ENCODE measurements at places on chromosomes 3 and 15.

- no peak for DNase-seq
Measured at GRCh38 chr3:53843195-53844177, 2.7 kb downstream of the CHDH start.

DNA sequence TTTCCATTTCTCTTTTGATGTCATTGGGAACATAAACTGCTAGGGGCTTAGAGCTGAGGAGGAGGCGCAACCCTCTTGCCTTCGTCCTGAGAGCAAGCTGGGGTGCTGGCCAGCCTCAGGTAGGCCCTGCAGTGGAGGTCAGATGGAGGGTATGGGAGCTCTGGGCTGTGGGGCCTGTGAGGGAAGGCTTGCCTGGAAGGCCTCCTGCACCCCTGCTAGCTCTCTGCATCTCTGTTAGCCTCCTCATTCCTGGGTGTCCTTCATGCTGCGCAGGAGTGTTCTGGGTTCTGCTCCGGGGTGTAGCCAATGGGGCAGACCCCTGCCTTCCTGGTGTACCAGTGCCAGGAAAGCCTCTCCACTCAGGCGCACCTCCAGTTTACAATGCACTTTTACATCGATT is 11.8 kb downstream of the GP5 start:
- no peak for DNase-seq

GRCh38 chr3:134319931-134320330 is 54.3 kb downstream of the AMOTL2 start:
- DNase-seq: no peak

DNA sequence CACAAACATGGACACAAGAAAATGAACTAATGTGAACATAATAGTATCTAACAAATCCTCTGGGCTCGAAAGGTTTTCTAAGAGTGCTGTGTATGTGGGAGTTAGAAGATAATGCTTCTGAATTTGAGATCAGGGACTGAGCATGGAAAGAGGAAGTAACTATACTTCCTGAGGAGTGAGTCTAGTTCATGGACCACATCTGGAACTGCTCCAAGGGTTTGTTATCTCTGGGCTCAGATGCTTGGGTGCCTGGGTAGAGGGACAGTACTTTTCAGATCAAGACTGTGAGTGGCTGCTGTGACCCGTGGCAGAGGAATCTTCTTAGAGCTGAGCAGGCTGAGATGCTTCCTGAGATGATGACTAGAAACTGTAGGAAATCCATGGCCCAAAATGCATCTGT is 28.5 kb downstream of the TBC1D23 start:
- DNase-seq: no peak

- no peak for DNase-seq
Measured at GRCh38 chr3:48219543-48219942, 3.8 kb upstream of the CAMP start.

GRCh38 chr3:158165141-158165655 is 55.3 kb downstream of the RSRC1 start:
- no peak for DNase-seq

DNA sequence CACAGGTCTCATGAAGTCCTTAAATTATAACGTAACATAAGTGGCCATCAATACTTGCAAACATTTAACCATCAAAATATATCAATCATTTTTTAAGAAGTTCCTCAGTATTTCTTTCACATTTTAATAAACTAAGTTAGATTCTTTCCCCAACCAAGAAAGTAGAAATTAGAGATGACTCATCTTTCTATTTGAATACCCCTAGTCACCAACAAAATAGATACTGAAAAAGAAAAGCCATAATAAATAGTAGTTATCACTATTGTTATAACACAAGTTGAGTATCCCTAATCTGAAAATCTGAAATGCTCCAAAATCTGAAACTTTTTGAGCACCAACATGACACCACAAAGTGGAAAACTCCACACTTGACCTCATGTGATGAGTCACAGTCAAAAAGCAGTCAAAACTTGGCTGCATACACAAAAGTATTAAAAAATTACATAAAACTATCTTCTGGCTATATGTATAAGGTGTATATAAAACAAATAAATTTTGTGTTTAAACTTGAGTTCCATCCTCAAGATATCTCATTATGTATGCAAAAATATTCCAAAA is 3.7 kb downstream of the SHQ1 start:
- DNase-seq: peak; percentile 73

GRCh38 chr15:56672721-56673120 is 60.6 kb downstream of the ZNF280D start:
- no peak for DNase-seq

DNA sequence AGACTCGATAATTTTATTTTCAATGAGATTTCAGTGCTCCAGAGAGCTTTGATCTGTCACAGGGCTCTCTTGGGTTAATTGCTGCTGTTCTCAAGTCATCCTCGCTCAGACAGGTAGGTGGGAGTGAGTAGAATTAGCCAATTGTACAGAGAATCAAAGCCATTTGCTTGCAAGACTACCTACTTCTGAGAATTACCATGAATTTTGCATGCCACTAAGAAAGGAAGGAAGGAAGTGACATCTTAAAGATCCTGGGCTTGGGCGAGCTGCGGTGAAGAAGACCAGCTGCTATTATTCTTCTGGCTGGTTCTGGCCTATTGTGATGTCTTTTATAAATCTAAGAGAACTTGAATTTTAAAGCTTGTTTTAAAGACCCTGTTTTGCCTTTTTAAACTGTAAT is 154.1 kb upstream of the LPP start:
- peak; percentile 72 for DNase-seq

DNA sequence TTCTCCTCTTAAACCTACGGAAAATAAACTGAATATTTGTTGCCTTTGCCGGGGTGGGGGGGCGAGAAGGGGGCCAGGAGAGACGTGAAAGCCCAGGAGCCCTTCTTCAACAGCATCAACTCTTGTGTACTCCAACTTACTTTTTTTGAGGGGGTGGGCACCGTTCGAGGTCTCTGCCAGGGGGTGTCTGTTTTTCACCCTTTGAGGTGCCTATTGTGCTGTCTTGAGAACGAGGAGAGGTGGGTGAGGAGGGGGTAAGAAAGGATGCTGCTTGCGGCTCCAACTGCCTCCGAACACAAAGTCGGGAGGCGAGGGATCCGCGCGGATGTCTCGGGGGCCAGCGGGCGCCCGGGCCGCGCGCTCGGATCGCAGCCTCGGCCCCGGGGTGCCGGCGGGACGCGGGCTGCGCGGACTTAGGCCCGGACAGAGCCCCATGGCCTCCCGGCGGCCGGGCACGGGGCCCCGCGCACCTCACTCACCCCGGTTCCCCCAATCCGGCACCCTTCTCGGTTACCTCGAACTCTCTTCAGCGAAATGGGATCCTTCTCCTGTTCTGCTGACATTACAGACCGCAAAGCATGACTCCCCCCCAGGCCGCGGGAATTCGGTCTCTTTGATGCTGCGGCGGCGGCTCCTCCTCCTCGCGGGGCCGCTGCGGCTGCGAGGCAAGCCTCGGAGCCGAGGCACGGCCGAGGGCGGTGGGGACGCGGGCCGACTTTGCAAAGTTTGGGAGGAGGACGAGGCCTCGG is 650 bp downstream of the PYGO1 start:
- DNase-seq: no peak

DNA sequence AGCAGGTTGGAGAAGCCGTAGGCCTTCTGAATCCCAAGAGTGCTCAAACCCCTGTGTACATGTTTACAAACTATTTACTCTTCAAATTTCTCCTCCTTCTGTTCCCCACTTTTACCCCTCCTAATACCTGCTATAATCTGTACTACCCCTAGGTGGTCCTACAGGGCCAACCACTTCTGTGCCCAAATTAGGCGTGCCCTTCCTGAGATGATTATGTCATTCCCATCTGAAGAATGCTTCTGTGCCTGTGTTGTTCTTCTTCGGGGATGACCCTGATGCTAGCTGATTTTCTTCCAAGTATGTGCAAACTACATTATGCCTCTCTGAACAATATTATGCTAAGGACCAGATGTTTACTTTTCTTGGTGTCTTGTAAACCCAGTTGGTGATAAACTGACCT is 20.5 kb downstream of the RBP2 start:
- peak; percentile 0 for DNase-seq

DNA sequence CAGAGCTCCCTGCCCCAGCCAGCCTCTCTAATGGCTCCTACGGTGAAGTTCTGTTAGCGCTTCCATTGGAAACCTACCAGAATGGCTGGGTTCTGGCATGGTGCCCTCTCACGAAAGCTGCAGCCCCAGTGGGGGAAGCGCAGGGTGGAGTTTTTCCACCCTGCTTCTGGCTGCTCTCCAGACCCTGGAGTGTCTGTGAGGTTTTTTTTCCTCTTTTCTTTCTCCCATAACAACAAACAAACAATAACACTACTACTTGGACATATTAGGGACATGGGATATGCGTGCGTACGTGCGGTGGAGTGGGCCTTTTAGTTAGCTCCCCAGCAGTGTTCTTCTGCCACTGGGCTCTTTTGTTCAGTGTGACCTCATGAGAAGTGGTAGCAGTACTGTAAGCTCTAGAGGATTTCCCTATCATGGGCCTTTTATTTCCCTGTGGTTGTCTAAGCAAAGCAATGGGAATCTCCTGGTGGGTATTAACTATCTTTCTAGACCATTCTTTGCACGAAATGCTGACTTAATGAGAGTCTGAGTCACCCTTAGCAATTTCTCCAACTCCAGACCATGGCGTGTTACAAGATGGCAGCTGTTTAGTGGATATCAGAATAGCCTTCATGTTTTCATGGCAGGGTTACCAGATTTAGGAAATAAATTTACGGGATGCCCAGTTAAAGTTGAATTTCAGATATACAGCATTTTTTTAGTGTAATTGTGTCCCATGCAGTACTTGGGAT is 161.9 kb downstream of the FNDC3B start:
- no peak for DNase-seq

- DNase-seq: peak; percentile 51
Measured at GRCh38 chr3:78645628-78646310, 1122.0 kb downstream of the ROBO1 start.

- DNase-seq: no peak
Measured at GRCh38 chr3:23619705-23620637, 185.8 kb upstream of the UBE2E1 start.

DNA sequence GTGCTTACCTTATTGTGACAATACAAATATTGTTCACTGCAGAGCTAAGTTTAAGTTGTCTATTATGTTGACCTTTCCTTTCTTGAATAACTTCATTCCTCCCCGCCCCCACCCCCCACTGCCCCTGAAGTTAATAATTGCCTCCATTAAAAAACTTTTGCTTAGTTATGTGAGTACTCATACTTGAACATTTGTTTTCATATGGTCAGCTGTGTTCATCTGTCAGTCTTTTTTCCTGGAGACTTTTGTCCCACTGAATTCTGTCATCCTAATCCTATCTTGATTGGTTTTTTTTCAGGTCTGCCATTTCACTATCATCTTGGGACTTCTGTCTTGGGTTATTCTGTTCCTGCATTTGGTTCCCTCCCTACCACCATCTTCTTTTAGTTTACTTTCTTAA is 8.5 kb downstream of the SLC25A36 start:
- DNase-seq: no peak

DNA sequence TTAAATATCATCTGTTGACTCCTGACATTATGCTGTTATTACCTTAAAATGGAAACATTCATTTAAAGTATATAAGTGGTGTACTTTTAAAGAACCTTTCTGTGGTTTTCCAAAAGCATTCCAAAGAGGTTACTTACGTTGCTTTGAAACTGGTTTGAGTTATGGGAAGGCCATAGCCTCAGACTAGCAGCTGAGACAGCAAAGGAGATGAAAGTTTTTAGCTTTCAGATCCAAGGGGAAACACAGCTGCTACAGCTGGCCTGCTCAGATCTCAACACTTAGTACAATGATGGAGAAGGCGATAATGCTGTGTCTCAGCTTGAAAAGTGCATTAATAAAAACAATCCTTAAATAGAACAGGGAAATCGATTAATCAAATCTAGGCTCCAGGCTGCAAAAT is 921.1 kb downstream of the ROBO1 start:
- DNase-seq: no peak

- DNase-seq: no peak
Measured at GRCh38 chr3:162938083-162938482, 1441.5 kb downstream of the OTOL1 start.

DNA sequence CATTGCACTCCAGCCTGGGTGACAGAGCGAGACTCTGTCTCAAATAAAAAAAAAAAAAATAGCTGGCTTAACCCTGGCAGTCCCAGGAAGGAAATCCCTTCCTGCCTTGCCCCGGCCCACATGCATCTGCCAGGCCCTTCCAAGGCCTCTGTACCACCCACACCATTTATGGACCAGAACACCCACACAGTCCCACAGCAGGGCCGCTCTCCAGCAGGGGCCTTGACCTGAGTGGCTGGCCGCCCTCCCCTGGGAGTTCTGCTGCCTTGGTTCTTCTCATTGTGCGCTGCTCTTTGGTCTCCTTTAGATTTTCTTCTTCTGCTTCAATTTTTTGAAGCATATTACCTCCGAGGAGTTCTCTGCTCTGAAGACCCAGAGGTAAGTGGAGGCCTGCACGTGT is 16.1 kb upstream of the CPNE9 start:
- no peak for DNase-seq

DNA sequence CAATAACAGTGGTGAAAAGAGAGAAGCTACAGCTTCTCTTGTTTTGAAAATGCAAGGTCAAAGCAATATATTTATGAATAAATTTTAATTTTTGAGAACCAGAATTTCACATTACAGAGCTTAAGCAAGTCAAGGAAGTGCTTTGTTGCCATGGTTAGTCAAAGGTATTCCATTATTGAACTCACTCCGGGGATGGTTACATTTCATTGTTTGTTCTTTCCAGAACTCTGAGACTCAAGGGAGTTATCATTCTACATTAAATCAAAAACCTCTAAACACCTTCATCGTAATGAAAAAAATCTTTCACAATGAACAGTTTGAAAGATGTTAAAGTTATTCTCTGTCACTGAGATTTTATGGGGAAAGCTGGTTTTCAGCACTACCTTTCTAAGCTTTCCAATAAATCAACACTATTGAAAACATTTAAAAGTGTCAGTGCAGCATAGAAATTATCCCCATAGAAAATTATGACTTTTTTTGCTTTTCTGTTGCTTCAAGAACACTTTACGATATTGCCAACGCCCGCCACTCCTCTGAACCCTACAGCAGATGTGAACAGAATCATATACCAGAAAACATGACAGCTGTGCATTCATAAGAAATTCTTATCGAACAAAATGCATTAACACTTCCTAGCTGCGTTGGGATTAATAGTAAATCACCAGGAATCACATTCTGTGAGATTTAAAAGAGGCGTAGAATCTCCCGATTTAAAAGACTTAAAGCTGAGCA is 83.0 kb downstream of the OTOL1 start:
- DNase-seq: no peak

DNA sequence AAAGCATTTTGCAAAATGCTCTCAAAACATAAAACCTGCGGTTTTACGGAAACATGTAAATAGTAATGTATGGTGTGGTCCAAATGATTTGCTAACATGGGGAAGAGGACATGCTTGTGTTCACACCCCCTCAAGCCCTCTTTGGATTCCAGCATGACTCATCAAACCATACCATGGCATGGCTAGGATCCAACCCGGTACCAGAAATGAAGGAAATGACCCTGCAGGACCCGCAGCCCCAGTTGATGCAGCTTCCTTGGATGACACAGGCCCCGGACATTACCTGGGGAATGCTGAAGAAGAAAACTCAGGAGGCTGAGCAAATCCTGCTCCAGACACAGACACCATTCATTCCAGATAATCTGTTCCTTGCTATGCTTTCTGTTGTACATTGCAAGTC is 222.9 kb downstream of the DTWD1 start:
- no peak for DNase-seq

- no peak for DNase-seq
Measured at GRCh38 chr15:97623091-97623661, 337.3 kb upstream of the ARRDC4 start.

- DNase-seq: no peak
Measured at GRCh38 chr15:58875343-58875742, 58.1 kb downstream of the SLTM start.
